ENCODE measurements at places on chromosomes 13 and 19.
A peak's percentile ranks its signal among the peaks of the same experiment; 100 is the strongest.

GRCh38 chr13:30124131-30124768 is 183.1 kb downstream of the KATNAL1 start:
- DNase-seq: no peak

DNA sequence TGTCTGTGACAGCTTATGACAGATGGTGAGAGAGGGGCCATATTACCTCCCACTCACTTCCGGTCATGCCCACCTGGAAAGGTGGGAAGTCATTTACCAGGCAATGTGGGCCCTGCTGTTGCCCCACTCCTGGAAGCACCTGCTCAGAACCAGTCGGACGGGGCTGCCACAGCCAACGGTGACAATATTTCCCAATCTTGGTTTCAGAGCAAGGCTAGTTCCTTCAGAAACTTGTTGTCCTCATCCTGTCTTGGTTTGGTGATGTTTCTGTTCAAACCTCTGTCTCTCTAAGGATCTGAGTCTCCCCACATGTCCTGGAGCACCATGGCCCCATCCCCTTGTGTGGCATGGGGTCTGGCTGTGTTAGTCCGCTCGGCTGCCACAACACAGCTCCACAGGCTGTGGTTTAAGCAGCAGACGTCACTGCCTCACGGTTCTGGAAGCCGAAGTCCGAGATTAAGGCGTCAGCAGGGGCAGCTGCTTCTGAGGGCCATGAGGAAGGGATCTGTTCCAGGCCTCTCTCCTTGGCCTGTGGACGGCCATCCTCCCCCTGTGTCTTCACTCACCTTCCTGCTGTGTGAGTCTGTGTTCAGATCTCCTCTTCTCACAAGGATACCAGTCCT is 31.5 kb upstream of the SLC15A1 start:
- no peak for DNase-seq

DNA sequence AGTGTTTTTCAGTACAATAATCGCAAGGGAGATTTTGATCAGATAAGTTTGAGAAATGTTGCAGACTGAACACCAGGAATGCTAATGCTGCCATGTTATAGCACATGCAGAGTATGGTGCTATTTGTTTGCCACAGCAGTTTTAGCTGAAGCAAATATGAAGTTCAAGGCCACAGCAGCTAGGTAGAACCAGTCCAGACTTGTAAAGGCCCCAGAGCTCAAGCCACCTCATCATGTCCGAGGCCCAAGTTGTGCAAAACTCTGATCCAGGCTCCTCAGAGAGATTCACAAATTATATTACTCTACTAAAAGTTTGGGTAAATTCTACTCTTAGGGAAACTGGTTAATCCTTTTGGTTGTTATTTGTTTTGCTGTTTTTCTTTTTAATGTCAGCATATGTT is 2702.6 kb downstream of the PCDH9 start:
- no peak for DNase-seq

- DNase-seq: no peak
Observed at GRCh38 chr13:62524061-62524460, 1108.4 kb upstream of the PCDH20 start.

DNA sequence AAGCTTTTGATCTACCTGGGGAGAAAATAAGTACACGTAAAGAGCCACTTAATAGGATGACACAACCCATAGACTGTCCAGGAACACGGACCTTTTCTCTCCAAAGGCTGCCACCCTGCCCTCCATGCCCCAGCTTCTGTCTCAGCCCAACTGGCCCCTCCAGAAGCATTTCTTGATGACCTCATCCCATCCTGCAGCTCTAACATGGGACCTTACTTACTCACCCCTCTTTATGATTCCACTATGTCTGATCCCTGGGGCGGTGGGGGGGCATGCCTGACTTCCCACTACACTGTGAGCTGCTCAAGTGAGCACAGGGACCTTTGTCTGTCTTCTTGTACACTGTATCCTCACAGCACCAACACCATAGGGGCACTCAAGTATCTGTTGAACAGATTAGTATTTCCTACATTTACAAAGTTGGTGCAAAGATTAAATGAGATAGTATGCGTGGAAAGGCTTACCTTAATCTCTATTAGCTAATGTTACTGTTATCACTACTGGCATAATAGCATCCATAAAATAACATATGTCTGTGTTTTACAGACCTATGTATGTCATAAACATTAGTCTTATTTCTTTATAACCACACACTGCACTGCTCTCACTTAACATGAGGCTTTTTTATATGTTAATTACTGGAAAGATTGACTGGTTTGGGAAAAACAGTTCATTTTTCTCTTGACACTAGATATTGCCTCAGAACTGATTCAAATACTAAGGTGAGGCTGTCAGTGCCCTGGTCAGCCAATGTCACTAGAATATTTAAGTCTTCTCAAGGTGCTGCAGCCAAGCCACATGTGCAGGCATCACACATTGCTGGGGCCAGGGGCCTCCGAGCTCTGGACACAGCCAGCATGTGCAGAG is 100.9 kb downstream of the FOXO1 start:
- no peak for DNase-seq

DNA sequence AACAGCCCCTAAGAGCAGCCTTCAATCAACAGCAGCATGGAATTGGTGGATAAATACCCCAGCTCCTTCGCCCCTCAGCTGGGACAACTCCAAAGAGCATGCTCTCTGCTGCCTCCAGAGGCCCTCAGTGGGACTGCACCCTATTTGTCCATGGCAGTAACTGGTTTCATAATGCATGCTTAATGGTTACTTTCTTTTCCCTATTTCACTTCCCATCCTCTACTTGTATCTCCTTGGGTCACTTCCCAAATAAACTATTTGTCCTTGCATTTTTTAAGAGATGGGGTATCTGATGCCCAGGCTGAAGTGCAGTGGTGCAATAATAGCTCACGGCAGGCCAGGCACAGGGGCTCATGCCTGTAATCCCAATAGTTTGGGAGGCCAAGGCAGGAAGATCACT is 13.5 kb upstream of the TPM4 start:
- peak; percentile 65 for DNase-seq

DNA sequence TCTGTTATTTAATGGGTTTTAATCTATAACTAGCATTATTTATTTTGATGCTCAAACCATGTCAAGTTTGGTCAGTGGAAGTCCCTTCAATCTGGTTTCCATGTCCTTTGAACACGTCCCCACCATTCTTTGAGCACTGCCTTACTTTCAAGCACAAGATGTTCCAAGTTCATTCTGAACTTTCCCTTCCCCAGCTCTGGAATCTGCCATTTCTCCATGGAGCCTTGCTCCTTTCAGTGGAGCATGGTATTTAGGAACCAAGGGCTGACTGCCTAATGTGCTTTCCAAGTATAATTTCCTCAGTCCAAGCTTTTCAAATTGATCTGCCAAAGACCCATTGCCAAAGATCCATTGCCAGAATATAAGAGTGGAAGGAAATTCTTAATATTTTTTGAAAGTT is 1.1 kb upstream of the ZNF546 start:
- no peak for DNase-seq

- DNase-seq: no peak
Observed at GRCh38 chr13:28429685-28430290, 65.1 kb downstream of the FLT1 start.

DNA sequence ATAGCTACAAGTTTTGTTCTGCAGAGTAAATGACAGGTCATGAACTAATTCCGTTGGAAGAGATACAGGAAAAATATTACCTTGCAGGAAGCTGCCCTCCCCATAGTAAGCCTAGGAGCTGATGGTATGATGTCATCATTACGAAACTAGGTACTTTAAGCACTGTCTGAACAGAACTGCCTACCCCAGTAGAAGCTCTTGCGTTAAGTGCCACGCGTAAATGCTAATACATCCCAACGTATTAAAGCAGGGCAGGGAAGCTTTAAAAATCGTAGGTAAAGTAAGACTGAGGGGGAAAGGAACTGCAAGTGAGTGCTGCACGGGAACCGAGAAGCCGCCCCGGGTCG is 572 bp downstream of the UGGT2 start:
- peak; percentile 88 for DNase-seq

DNA sequence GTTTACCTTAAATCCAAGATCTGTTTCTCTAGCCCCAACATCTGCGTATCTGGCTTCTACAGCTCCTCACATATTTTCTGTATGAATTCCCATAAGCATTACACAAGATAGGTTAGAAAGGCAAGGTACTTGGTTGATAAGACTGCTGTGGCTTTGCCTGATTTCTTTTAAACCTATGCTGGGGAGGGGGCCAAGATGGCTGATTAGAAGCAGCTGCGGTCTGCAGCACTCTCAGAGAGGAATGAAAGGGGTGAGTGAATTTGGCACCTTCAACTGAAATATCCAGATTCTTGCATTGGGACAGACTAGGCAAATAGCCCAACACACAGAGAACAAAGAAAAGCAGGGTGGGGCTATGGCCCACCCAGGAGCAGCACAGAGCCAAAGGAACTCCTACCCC is 12.2 kb upstream of the DLEU7 start:
- no peak for DNase-seq

- DNase-seq: no peak
Observed at GRCh38 chr13:37175996-37176395, 70.5 kb upstream of the CSNK1A1L start.

DNA sequence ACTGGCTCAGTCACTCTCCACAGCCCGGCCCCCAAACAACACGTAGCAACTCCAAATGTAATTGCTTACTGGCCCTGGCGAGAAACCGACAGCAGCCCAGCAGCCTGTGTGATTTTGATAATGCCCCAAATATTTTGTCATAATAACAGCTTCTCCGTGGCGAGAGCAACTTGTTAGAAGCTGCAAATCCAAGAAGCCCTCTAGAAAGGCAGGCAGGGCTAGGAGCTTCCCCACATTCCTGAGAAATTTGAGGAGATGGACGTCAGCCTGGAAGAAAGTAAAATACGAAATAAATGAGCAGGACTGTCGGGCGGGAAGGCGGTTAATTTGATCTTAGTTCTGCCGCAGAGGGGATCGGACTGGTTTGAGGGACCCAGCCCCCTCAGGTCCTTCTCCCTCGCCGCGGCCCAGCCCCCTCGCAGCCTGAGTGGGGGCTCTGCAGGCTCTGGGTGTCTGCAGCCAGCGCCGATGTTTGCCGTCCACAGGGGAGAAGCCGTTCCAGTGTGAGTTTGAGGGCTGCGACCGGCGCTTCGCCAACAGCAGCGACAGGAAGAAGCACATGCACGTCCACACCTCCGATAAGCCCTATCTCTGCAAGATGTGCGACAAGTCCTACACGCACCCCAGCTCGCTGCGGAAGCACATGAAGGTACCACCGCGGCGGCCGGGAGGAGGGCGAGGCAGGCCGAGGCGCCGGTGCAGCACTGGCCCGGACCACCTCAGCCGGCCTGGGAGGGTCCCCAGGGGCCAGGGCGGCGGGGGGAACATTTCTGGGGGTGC is 3.1 kb downstream of the ZIC2 start:
- peak; percentile 40 for DNase-seq

DNA sequence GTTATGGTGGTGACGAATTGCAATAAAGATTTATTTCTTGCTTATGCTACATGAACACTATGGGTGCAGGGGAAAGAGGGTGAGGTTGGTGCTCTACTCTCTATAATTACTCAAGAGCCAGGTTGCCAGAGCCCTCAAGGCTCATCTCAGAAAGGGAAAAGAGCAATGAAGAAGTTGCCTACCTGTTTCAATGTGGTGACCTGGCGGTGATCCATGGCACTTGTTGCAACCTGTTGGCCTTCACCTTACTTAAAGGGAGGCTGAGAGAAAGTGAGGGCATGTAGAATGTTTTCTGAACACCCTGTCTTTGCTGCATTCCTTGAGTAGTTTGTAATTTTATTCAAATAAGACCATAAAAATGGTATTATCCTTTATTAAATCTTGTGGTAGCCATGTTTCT is 394.4 kb downstream of the GPC6 start:
- no peak for DNase-seq

- DNase-seq: no peak
Observed at GRCh38 chr19:19356901-19357566, 36.4 kb downstream of the MAU2 start.
